Fibroblast of the aortic adventitia (primary cell): ENCODE measurements at places on chromosomes 1 and 21.

- DNase-seq: no peak
These were observed 158.6 kb downstream of the SYT2 start for GRCh38 chr1:202551683-202552082.

GRCh38 chr1:211305044-211305443 lies 21.6 kb upstream of the TRAF5 start:
- DNase-seq: peak; percentile 27

- peak; percentile 39 for DNase-seq
These were observed 609 bp downstream of the PIGK start for GRCh38 chr1:77218477-77219165.

- no peak for DNase-seq
These were observed 316.4 kb upstream of the ADGRL2 start for GRCh38 chr1:81484284-81484683.

DNA sequence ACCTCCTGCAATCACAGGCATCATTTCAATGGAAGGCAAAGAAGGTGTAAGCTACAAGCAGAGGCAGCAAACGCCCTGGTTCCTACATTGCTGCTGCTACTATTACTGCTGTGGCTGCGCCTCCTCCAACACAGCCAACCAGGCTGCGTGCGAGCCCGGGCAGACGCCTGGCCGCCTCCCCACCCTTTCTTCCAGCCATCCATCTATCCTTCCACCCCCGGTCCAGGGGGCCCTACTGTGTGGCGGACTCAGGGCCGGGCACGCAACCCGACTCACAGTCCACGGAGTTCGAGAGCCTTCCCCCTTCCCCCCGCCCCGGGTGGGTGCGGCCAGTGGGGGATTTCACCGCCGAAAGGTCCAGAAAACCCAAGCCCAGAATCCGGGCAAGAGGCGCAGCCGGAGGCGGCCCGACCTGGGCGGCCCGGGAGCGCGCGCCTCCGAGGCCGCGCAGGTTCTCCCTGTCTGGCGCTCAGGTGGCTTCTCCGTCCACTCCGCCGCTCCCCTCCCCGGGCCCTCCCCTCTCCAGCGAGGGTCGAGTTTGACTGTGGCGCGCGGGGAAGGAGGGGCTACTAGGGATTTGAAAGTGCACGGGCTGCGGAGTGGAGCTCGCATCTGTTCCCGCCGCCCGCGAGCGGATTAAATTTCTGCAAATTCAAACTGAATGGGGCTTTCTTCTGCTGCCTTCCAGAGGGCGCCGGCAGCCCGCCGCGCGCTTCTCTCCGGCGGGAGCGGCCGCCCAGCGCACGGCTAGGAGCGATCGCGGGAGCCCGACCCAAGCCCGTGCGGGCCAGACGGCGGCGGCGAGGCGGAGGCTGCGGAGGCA lies at the start of gene HUNK:
Gene HUNK, plus strand, starts transcription at position 569 of the 823 bp plus-strand sequence. CDS start 655 bp downstream, outside the sequence.
- peak; percentile 10 for DNase-seq

DNA sequence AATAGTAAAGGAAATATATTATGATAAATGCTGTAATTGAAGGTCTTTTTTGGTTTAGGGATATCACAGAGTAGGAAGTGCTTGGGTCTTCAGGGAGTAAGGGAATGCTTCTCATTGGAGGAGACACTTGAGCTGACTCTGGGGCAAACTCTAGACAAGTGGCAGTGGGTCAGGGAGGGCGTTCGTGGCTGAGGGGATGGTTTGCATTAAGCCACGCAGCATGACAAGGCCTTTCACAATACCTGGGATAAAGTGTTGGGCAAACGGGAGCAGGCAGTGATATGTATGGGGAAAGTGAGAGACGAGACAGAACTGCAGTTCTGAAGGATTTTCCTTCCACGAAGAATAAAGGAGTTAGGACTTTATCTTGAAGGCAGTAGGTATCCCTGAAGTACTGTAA lies 109.0 kb downstream of the PATJ start:
- DNase-seq: no peak

- DNase-seq: no peak
These were observed 463 bp downstream of the IL12RB2 start for GRCh38 chr1:67308136-67308535.

DNA sequence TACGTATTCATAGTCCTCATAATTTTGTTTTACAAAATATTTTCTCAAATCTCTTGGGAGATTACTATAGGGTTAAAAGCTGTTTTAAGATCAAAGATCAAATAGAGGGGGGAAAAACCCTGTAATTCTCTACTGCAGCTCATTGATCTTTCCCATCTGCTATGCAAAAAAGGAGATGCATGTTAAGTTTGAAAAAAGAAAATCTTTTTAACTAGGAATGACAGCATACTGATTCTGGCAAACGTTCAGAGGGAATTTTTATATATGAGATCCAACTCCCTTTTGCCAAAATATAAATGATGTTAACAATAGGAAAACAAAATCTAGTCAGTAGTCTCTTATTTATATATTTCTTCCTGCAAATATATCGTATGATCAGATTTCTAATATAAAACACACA lies 69.1 kb downstream of the SMYD3 start:
- DNase-seq: no peak

DNA sequence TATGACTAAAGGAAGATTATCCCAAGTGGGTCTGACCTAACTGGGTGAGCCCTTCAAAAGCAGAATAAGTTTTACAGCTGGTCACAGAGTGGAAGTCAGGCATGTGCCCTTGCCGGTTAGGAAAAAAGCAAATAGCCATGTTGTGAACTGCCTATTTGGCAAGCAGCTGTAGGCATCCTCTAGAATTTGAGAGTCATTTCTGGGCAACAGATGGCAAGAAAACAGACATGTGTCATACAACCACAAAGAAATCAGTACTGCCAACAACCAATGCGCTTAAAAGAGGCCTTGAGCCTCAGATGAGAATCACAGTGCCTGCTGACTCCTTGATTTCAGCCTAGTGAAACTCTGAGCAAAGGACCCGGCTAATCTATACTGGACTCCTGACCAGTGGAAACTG lies 26.8 kb downstream of the LRRC53 start:
- DNase-seq: no peak

- DNase-seq: no peak
These were observed 195.7 kb downstream of the ROR1 start for GRCh38 chr1:63969441-63969901.

- no peak for DNase-seq
These were observed 36.4 kb downstream of the ETS2 start for GRCh38 chr21:38842079-38842478.

- no peak for DNase-seq
These were observed 77.4 kb downstream of the RUNX1 start for GRCh38 chr21:34971656-34972055.

GRCh38 chr1:75632350-75632949 lies 21.5 kb upstream of the SLC44A5 start:
- DNase-seq: peak; percentile 60

GRCh38 chr1:64877151-64877550 lies 89.2 kb downstream of the JAK1 start:
- no peak for DNase-seq

GRCh38 chr1:147496571-147497210 lies 44.6 kb upstream of the BCL9 start:
- peak; percentile 57 for DNase-seq
